ENCODE measurements at places on chromosomes 5 and 9. TPM values are rescaled to one million over a fixed set of nuclear protein-coding genes. Genes with fewer than 3 reads are reported as not detected.

DNA sequence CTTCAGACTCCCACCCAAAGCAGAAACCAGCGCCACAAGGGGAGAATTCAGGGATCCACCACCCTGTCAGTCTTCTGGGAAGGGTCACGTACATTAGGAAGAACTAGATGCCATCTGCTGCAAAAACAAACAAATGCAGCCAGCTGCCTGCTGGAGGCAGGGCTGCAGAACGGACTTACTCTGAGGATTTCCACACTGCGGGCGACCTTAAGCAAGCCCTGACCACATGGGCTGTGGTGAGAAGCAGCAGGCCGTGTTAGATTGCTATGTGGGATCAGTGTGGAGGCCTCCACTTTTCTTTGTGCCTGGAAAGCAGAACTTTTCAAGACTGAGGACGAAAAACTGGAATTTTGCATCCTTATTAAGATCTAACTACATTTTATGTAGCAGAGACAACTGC lies 13.4 kb upstream of the LTC4S start:
- H3K27ac ChIP-seq, result no peak overlapping the region
- H3K27me3 ChIP-seq, result no peaks in the 10 kb centered on the region
- no peak for DNase-seq

DNA sequence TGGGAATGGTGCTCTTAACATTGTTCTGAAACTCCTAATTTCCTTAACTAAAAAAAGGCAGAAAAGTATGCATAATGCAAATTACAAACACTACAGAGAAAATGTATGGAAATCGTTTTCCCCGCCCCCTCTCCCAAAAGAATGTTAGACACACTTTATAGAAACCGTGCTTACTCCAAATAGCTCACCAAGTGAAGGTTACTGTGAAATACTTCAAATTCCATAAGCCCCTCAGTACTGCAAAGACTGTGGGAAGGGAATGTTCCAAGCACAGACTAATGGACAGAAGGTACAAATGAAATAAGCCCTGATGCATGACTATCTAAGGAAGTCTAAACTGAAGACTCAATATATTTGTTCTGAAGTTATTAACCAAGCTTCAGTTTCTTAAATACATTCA lies 12.5 kb downstream of the MAPKAP1 start:
- H3K27me3 ChIP-seq, result no peaks in the 10 kb centered on the region
- no peaks in the 10 kb centered on the region for H3K36me3 ChIP-seq
- no peak overlapping the region for H3K4me3 ChIP-seq
- H3K4me1 ChIP-seq, result peaks cover 2% of the 10 kb centered on the region

DNA sequence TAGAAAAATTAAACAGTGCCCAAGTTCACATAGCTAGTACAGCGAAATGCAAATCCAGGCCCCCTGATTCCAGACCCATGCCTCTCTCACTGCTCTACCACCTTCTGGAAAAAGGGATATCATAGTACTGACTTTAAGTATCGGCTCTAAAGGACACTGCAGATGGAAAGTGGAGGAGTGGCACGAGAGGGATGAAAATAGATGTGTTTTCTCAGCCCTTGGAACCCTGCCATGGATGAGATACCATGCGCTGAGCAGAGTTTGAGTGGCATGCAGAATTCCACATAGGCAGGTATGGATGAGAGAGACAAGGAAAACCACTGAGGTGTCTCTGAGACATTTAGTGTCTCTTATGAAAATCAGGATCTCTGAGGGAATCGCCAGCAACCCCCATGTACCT lies 18.8 kb downstream of the CKMT2 start:
- no peaks in the 10 kb centered on the region for H3K27me3 ChIP-seq
- H3K27ac ChIP-seq, result no peak overlapping the region
- H3K4me3 ChIP-seq, result no peak overlapping the region
- DNase-seq, result no peak
- no peaks in the 10 kb centered on the region for H3K4me1 ChIP-seq

GRCh38 chr9:79215821-79216220 lies 355.9 kb upstream of the TLE4 start:
- no peaks in the 10 kb centered on the region for H3K4me1 ChIP-seq
- DNase-seq, result no peak
- no peaks in the 10 kb centered on the region for H3K36me3 ChIP-seq
- no peak overlapping the region for H3K27ac ChIP-seq

- no peak for DNase-seq
- H3K4me1 ChIP-seq, result peaks cover 6% of the 10 kb centered on the region
- no peak overlapping the region for H3K4me3 ChIP-seq
- H3K27me3 ChIP-seq, result no peaks in the 10 kb centered on the region
Measured at GRCh38 chr9:70488098-70488792, 73.8 kb upstream of the KLF9 start.

- no peak for DNase-seq
- no peak overlapping the region for H3K27ac ChIP-seq
- no peaks in the 10 kb centered on the region for H3K27me3 ChIP-seq
- H3K4me1 ChIP-seq, result peaks cover 19% of the 10 kb centered on the region
Measured at GRCh38 chr5:158943057-158943456, 156.7 kb downstream of the EBF1 start.

- H3K4me3 ChIP-seq, result no peak overlapping the region
- no peak overlapping the region for H3K27ac ChIP-seq
- no peak for DNase-seq
- no peaks in the 10 kb centered on the region for H3K4me1 ChIP-seq
- H3K27me3 ChIP-seq, result no peaks in the 10 kb centered on the region
Measured at GRCh38 chr5:181088289-181088688, 42.7 kb downstream of the OR2V1 start.

DNA sequence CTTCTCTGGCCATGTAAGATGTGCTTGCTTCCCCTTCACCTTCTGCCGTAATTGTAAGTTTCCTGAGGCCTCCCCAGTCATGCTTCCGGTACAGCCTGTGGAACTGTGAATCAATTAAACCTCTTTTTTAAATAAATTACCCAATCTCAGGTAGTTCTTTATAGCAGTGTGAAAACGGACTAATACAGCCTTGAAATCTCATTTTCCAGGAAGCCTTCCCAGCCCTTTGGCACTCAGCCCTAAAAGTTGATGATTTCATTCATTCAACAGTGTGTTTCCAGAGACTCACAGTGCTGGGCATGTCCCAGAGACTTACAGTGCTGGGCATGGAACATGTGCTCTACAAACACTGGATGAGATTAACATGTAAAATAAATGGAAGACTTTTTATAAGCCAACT lies 135.8 kb downstream of the DCP2 start:
- DNase-seq, result no peak
- H3K36me3 ChIP-seq, result no peaks in the 10 kb centered on the region
- no peaks in the 10 kb centered on the region for H3K27me3 ChIP-seq
- no peak overlapping the region for H3K4me3 ChIP-seq

GRCh38 chr5:79001471-79001870 lies 16.4 kb upstream of the ARSB start:
- no peaks in the 10 kb centered on the region for H3K4me1 ChIP-seq
- H3K27me3 ChIP-seq, result no peaks in the 10 kb centered on the region
- H3K4me3 ChIP-seq, result no peak overlapping the region
- H3K27ac ChIP-seq, result peak overlapping the region; percentile 45

- no peaks in the 10 kb centered on the region for H3K4me1 ChIP-seq
- no peak for DNase-seq
- no peaks in the 10 kb centered on the region for H3K36me3 ChIP-seq
- H3K27ac ChIP-seq, result no peak overlapping the region
Measured at GRCh38 chr5:4295663-4296339, 700.2 kb downstream of the IRX1 start.

GRCh38 chr5:1875843-1876659 lies 6.7 kb downstream of the IRX4 start:
- no peak for DNase-seq
- H3K36me3 ChIP-seq, result no peaks in the 10 kb centered on the region
- H3K4me1 ChIP-seq, result no peaks in the 10 kb centered on the region

GRCh38 chr9:89871871-89872331 lies 267.1 kb downstream of the GADD45G start:
- H3K27me3 ChIP-seq, result no peaks in the 10 kb centered on the region
- H3K36me3 ChIP-seq, result no peaks in the 10 kb centered on the region
- no peak overlapping the region for H3K4me3 ChIP-seq
- H3K4me1 ChIP-seq, result no peaks in the 10 kb centered on the region
- DNase-seq, result peak; percentile 52

DNA sequence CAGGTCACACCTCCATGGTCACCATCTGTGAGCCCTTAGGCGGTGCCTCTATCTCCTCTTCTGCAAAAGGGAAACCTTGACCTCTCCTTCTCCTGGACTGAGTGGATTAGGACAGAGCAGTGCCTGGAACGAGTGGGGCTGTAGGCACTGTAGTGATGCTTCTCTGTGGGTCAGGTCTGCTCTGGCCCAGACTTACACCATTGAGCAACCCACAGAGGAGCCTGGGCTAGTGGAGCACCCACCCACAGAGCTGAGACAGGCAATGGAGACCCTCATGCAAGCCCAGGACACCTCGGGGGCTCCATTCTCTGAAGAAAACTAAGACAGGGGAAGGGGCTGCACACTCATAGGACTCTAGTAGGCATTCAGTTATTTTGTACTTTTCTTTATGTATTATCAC lies 400.6 kb downstream of the GADD45G start:
- no peak overlapping the region for H3K4me3 ChIP-seq
- H3K36me3 ChIP-seq, result no peaks in the 10 kb centered on the region
- peaks cover 9% of the 10 kb centered on the region for H3K4me1 ChIP-seq
- no peak overlapping the region for H3K27ac ChIP-seq

Gene ARHGEF28
- total RNA-seq, result 27.8 TPM

Gene RGS14
- total RNA-seq, result 8.8 TPM

Gene CCNI2
- total RNA-seq, result not detected

Gene OLFML2A
- total RNA-seq, result 15.9 TPM

Gene FAM200C
- total RNA-seq, result 8.2 TPM

Gene UBQLN1
- 93.1 TPM for total RNA-seq
